ENCODE measurements at places on chromosomes 4 and X.

- no peak for DNase-seq
These were observed 41.7 kb downstream of the ATP11C start for GRCh38 chrX:139890991-139891700.

DNA sequence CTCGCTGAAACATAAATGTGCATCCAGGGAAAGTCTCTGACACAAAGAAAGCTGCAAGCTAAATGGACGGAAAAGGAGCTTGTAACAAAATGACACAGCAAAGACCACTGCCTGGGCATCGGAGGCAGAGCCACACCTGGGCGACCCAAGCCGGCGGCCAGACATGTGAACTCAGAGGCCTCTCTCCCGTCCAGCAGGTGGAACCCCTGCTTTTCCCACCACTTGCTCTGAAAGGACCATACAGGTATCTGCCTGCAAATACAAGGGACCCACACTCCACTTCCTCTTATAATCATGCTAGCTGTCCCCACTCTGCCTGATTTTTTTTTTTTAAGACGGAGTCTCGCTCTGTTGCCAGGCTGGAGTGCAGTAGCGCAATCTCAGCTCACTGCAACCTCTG, 12.0 kb downstream of the CPLX1 start:
- DNase-seq = no peak

- no peak for DNase-seq
These were observed 22.9 kb downstream of the TSC22D3 start for GRCh38 chrX:107752714-107753113.

GRCh38 chr4:36224972-36225903, 19.1 kb downstream of the ARAP2 start:
- DNase-seq = no peak

Measured in psoas muscle (tissue), 8 donors.